ENCODE measurements at places on chromosomes 1 and 21.

DNA sequence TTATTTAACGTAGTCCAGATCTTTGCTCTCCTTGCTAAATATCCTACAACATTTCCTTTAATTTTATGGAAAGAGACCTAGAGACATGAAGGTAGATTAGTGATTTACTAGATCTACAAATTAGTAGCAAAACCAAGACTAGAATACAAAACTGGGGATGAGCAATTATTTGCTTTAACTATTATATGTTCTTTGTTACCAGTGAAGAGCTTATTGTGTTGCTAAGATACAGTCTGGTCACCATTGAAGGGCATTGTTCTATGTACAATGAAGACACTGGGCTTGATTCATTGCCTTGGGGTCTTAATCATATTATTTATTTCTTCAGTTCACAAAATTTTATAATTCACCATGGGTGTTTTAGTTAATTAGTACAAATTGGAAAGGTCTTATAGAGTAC is 88.3 kb downstream of the S1PR1 start:
- no peak for DNase-seq

DNA sequence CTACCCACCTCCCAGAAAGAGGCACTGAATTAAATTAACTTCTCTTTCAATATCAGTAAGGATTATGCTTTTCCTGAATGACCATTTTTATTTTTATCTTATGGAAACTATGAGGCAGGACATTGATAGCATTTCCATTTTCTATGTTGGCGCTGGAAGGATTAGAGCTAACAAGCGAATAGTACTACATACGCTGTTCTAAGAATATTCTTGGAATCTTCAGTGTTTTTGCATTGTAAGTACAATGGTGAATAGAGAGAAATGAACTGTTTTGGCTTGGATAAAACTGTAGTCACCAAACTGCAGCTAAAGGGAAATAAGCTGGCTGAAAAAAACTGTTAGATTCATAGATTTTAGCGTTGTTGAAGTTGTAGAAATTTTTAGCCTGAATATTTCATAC is 779.0 kb upstream of the ADGRL4 start:
- no peak for DNase-seq

GRCh38 chr21:17834639-17835354 is 15.6 kb upstream of the C21orf91 start:
- DNase-seq, result no peak

DNA sequence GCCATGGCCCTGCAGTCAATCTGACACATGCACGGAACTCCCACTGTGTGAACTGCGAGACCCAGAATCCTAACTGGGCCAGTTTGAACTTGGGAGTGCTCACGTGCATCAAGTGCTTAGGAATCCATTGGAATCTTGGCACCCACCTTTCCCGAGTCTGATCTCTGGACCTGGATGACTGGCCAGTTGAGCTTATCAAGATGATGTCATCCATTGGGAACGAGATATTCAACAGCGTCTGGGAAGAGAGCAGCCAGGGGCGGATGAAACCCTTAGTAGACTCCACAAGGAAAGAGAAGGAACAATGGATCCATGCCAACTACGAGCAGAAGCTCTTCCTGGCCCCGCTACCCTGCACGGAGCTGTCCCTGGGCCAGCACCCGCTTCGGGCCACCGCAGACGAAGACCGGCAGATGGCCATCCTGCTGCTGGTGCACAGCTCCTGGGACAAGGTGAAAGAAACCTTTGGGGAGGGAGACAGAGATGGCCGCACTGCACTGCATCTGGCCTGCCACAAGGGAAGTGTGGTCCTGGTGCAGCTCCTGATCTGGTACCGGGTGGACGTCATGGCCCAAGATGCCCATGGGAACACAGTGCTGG is 3.1 kb upstream of the TDRD5 start:
- DNase-seq, result no peak

DNA sequence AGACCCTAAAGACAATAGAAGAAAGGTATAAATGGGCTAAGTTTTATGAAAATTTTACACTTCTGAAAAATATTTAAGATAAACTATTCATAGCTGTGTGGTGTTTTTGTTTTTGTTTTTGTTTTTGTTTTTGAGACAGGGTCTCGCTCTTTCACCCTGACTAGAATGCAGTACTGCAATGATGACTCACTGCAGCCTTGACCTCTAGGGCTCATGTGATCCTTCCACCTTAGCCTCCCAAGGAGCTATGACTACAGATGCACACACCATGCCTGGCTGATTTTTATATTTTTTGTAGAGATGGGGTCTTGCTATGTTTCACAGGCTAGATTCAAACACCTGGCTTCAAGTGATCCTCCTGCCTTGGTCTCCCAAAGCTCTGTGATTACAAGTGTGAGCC is 66.6 kb downstream of the PUM1 start:
- DNase-seq, result no peak

All from ELR (cell line).